ENCODE measurements at places on chromosomes 5 and 9.

- no peak for DNase-seq
These were observed 69.0 kb upstream of the ZSWIM6 start for GRCh38 chr5:61263072-61263471.

GRCh38 chr5:68924481-68925145, 169.2 kb upstream of the SLC30A5 start:
- peak; percentile 60 for DNase-seq

DNA sequence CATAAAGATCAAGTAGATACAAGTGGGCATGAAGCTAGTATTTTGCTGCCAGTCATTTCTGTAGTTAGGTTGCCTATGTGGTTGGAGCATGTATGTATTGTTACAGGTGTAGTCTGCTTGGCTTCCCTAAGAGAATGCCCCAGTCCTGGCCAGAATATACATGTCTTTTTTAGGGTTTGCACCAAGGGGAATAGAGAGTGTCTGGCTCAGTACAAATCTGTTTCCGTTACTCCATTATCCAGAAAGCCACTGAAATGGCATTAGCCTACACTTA, 23.2 kb downstream of the TGFBR1 start:
- no peak for DNase-seq

DNA sequence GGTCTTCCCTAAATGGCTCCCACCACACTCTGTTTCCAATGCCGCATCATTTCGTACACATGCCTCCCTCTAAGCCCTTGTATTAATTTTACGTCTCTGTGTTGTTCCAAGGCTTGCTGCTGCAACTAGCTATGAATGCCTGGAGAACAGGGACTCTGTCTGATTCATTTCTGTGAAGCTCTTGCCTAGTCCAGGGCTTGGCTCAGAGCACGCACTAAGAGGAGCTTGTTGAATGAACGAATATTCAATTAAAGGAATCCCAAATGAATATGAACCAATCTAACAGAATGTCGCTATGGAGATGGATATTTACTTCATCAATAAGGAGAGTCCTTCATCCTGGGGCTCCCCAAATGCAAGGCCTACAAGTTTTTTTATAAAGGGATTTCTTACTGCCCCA, 55.3 kb downstream of the TGFBR1 start:
- DNase-seq = no peak

DNA sequence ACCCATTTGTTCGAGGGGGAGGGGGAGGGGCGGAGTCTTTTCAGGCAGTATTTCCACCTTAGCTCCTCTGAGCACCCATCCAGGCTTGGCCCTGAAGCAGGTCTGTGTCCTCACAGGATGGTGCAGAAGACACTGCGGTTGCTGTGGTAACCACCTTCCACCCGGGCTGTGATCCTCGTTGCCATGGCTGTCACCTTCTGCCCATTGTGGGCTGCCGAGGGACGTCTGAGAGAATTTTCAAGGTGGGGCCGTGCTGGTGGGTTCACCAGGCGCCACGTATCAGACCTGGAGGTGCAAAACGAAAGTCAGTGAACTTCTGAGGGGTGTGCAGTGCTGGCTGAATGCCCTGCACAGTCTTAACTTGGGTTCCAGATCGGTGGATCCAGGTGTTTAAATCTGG, 26.7 kb downstream of the POLR1E start:
- no peak for DNase-seq

- DNase-seq = peak; percentile 17
These were observed 83.0 kb upstream of the GLIS3 start for GRCh38 chr9:4382722-4383317.

- DNase-seq = no peak
These were observed 32.4 kb upstream of the C5orf24 start for GRCh38 chr5:134813407-134813806.

DNA sequence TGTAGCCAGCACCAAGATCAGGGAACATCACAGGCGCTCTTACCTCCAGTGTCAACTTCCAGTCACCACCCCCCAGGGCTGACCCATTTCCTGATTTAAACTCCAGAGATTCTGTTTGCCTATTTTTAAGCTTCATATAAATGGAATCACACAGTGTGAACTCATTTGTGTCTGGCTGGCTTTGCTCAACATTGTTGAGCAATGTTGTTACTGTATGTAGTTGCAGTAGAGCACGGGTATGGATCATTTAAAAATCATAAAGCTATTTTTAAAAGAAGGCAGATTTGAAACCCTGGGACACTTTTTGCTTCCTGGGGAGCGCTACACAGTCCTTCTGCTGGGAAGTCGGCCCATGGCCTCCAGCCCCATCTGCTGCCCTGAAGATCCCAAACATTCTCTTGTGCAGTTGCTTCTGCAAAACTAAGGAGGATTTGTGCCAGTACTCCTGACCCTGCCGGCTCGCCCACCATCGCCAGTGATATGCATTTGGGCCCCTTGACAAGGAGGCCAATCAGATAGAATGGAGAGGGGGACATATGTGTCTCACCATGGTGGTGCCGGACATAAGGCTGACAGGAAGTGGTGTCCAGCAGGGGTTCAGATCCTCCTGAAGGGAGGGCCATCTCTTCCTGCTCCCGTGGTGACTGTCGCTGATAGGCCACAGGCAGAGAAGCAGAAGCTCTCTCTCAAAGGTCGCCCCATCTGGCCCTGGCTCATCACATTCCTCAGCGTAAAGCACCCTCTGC, 13.3 kb downstream of the DCANP1 start:
- DNase-seq = peak; percentile 59

GRCh38 chr9:18857334-18857733, 175.7 kb downstream of the SAXO1 start:
- no peak for DNase-seq

DNA sequence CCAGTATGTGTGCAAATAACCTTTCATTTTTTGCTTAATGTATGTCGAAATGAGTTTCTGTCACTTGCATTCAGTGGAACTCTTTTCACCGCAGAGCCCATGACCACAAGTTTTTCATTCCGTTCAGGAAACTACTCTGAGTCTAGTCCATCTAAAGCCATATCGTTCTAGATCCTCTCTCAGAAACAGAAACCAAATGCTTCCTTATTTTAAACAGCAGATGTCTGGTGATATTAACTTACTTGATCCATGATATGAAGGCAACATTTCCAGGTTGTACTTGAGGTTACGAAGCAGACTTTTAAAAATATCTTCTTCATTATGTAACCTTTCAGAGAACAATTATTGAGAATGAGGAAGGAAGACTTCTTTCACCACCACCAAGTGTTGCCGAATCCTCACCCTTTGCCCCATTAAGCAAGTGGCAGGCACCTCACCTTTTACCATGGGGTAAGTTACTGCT, 72.4 kb upstream of the GNAQ start:
- DNase-seq = no peak

All from fibroblast of skin of right quadriceps (primary cell).